NCI-H1694 treated with DMSO at 0.1 percent for 48 hours (cell line): ENCODE measurements at places on chromosomes 5 and 9.

GRCh38 chr5:139816566-139816965 is 21.0 kb downstream of the PSD2 start:
- no peak for DNase-seq

DNA sequence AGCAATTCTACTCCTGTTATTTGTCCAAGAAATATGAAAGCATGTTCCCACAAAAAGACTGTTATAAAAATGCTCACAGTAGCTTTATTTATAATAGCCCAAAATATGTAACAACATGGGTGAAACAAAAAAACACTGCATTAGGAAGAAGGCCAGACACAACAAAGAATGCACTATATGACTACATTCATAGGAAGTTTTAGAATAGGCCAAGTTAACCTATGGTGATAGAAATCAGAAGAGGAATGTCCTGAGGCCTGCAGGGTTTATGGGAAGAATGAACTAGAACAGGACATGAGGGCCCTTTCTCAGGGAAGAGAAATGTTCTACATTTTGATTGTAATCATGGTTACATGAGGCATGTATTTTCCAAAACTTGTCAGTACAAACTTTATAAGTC is 24.7 kb upstream of the TAS2R1 start:
- no peak for DNase-seq

- no peak for DNase-seq
These were observed 2176.8 kb upstream of the C9orf72 start for GRCh38 chr9:29750062-29750461.

DNA sequence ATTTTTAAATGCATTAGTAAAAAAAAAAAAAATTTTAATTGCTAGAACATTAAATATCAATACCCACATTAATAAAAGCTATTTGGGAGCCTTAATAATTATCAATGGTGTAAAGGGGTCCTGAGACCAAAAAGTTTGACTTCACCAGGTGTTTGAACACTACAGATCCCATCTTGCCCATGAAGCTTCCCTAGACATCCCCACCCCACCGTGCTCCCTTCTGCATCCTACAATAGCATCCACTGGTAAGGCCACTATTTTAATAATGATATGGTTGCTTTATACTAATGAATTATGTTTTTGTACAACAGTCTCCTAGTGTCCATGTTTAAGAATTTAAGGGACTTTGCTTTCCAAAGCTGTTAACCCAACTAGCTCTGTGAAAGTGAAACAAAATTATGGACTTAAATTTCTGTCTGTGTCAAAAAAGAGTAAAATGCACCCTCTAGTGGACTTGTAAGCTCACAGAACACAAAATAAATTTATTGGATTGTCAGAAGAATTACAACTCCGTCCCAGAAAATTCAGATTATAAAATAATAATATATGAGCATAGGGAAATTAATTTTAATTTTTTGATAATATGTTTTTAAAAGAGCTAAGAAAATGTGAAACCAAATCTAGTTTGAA is 76.0 kb downstream of the ARL15 start:
- peak; percentile 63 for DNase-seq

- peak; percentile 3 for DNase-seq
These were observed 218.2 kb downstream of the MAST4 start for GRCh38 chr5:66814146-66814991.

DNA sequence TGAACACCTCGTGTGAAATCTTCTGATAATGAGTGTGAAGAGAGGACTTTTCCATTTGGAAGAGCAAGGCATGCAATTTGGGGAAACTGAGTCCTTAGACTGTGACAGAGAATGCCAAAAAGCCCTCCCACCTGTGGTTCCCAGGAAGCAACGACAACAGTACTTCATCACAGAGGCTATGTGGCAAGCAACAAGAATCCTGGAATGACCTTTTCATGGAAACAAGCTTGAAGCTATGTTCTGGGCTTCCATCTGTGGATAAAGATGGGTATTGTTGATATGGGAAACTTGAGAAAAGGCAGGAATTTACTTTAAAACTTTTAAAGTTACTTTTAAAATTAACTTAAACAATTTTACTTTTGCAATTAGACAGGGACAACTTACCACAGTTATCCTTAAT is 131.2 kb upstream of the ANKH start:
- DNase-seq: no peak

DNA sequence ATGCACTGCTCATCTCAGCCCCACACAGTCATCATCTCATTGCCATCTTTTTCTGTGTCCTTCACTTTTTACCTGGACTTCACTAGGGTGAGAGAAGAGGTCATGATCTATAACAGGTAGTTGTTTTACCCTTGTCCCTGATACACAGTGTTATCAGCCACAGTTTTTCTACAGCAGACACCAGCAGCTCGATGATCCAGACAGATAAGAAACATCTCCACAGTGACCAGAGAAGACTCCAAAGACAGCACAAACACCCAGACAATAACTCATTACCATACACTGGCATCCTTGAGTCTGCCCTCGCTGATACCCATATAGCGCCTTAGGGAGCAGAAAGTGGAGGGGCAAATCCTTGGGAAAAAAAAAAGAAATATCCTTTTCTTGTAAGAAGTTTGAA is 194.1 kb downstream of the DTWD2 start:
- no peak for DNase-seq

DNA sequence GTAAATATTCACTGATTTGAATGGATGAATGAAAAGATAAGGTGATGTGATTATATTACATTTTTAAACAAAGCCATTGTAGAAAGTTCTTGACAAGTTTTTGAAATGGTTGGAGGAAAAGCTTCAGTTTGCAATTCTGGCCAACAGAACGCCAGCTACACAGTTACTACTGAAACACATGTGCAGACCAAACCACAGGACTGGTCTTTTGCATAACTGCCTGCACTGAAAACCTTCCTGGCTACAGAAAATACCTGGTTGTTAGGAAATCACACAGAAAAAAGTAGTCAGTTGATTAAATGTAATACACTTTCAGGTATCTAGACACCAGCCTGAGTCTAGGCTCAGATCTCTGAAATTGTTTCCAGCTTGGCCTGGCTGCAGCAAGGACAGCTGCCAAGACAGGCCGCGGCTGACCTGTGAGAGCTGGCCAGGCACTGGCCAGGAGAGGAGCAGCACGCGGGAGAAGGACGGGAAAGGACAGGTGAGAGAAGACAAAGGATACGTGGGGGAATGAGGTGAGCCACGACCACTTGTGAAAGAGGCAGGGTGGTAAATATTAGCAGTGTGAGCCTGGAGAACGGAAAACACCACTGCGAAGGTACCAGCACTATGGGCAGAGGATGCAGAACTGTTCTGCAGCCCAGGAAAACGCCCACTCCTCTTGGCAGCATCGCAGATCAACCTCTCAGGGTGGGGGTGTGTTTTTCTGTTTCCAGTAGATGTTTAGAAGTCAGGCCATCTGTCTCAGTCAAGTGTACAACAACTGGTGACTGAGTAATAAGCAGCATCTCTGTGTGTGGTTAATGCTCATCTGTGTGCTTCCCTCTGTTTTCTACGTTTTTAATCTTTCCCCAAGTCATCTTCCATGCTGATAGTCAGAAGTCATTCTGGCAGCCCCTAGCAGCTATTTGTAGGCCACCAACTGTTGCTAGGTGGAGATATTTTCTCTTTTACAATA is 137.4 kb downstream of the SCAMP1 start:
- DNase-seq: peak; percentile 85

GRCh38 chr9:92983984-92984589 is 36.8 kb downstream of the FGD3 start:
- no peak for DNase-seq

GRCh38 chr9:14052359-14052758 is 261.6 kb downstream of the NFIB start:
- DNase-seq: no peak

DNA sequence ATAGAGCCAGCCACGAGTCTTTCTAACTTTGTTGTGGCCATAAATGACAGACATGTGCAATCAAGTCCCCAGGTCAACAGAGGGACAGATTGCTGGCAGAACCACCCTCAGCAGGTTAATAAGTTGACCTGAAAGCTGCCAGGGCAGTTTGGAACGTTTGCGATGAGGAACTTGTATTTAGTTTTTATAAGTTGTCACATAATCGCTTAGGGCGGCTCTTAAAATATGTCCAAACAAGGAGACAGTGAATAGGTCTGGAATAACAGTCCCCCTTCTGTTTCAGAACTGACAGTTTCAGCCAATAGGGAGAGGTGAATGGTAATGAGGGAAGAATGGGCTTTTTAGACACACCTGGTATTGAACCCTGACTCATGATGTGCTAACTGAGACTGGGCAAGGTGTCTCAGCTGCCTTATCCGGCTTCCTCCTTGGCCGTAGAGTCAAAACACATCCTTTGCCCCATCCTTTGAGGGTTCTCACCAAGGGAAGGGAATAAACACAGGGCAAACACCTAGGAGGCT is 33.6 kb upstream of the GABRP start:
- no peak for DNase-seq
